ENCODE measurements at places on chromosomes 1 and 21.

GRCh38 chr1:232643251-232643650, 13.3 kb upstream of the SIPA1L2 start:
- no peak for DNase-seq

DNA sequence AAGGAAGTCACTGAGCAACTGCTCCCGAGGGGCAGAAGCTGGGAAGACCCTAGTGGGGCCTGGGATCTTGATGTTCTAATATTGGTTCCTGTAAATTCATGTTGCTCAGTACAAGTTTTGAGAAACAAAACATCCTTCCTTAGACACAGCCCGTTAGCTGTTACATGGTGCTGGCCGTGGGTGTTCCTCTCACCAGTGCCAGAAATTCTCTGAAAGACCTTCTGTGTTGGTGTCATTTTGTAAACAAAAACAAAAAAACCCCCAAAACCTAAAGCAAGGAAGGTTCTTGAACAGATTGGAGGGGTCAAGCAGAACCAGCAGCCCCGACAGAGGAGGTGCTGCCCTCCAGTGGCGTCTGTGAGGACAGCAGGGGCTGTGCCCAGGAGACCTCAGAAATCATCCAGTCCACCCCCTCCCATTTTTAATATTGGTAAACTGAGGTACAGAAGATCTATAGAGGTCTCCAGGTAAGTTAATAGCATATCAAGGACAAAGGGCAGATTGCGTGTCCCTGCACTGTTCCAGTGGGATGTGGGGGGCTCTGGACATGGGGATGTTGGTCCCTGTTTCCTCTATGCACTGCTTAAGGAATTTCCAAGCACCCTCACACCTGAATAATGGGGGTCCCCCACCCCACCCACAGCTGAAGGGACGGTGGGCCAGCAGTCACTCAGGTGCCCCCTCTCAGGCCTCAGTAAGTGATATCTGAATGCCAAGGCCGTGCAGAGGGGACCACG, 38.2 kb downstream of the SLC2A7 start:
- DNase-seq, result peak; percentile 55

DNA sequence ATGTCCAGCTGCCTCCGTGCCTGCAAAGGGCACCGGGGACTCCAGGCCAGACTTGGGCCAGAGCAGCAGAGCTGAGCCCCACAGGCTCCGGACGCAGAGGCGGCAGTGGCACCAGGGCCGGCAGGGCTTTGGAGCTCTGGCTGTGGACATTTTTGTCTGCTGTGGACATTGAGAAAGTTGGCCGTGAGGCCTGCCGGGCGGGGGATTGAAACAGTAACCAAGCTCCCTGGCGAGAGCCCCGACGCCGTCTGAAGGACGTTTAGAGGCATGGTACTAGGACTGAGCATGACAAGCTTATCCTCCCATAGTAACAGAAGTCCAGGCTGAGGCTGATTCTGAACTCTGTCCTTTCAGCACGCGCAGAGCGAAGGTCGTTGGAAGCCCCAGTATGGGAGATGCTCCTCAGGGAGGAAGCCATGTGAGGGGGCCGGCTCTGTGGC, 323.8 kb downstream of the AMY1C start:
- DNase-seq, result no peak

- no peak for DNase-seq
Observed at GRCh38 chr1:152565115-152565514, 1.5 kb downstream of the LCE3E start.

DNA sequence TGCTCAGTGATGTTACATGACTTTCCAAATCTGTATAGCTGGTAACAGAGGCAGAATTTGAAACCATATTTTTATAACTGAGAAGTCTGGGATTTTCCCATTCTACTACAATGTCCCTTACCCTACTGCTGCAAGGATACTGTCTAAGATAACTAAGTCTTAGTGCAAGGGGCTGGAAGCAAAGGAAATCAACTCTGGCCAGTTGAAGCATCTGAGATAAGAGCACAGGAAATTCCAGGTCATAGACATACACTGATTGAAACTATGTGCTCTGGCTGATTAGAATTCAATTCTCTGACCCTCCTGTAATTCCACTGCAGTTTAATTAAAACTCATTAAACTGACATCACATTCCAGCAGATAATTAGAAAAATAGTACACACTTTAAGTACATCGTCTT, 267.7 kb upstream of the C1orf87 start:
- no peak for DNase-seq

DNA sequence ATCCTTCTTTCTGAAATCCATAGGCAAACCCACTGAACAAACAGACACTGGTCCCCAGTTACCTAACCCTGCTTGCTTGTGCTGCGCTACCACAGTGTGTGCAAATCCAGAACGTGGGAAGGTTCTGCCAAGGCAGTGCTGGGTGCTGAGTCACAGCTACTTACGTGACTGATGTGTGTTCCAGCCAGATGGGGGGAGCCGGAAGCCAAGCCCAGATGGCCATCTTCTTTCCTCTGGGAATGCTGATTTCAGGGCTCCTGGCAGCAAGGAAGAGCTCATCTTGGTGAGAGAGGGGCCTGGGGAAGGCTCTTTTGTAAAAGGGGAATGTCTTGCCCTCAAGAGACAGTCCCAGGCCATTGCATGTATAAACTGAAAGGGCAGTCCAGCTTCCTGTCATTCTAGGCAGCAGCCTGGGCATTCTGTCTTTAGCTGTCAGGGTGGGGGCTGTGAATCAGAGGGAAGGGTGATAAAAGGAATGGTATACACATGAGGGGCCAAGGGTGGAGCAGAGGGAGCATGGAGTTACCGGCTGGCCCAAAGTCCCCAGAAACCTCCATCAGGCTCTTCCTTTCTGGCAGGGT, 54.1 kb downstream of the CD46 start:
- DNase-seq, result no peak

- DNase-seq, result no peak
Observed at GRCh38 chr1:199463521-199464127, 563.9 kb upstream of the NR5A2 start.

GRCh38 chr1:99808391-99809115, 41.6 kb upstream of the AGL start:
- no peak for DNase-seq

DNA sequence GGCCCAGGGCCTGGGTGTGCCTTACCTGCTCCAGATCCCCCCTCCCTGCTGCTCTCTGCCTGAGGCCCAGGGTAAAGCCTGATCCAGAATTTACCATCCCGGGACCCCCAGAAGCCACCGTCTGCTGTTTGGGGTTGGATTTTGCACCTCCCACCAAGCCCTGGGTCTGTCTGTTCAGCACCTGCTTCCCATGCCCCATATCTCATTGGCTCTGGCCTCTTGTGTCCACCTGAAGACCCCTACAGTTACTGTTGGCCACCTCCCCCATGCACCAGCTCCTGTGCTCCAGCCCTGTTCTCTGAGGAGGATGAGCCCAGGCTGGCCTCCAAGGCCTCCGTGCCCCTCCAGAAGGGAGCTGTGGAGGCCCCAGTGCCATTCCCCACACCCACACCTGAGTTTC, 113.9 kb downstream of the GRIK3 start:
- DNase-seq, result no peak

- no peak for DNase-seq
Observed at GRCh38 chr1:161052899-161053298, 7.1 kb upstream of the USF1 start.

GRCh38 chr1:41286992-41287391, 44.9 kb upstream of the SCMH1 start:
- DNase-seq, result no peak

DNA sequence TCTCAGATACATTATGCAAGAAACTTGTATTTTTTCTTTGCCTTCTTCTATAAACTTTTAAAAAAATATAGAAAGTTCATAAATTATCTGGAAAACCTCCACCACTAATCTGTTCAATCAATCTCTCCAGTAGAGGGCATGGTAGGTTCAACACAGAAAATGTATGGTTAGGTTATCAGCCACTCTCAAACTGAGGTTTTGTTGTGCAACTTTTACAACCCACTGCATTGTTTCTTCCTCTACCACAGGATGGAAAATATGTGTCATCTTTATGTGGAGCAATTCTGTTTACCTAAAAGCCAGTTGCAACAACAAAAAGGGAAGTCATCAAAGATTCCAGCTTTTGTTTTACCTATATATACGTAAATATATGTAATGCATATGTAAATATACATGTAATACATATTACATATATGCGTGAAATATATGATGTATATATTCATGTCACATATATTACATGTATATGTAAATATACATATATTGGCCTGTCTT, 3.0 kb upstream of the RGS2 start:
- DNase-seq, result no peak

- DNase-seq, result no peak
Observed at GRCh38 chr21:42478504-42478903, 17.5 kb downstream of the RSPH1 start.

- no peak for DNase-seq
Observed at GRCh38 chr1:93904228-93904627, 5.0 kb downstream of the GCLM start.

GRCh38 chr1:30525971-30526651, 197.3 kb downstream of the MATN1 start:
- no peak for DNase-seq

DNA sequence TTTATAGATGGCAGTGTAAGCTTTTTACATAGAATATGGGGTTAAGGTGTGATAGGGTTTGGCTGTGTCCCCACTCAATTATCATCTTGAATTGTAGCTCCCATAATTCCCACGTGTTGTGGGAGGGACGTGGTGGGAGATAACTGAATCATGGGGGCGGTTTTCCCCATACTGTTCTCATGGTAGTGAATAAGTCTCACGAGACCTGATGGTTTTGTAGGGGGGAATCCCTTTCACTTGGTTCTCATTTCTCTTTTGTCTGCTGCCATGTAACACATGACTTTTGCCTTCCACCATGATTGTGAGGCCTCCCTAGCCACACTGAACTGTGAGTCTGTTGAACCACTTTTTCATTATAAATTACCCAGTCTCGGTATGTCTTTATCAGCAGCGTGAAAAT, 290.3 kb upstream of the B3GALT2 start:
- no peak for DNase-seq

- DNase-seq, result no peak
Observed at GRCh38 chr1:44310006-44310405, 45.1 kb downstream of the ERI3 start.

GRCh38 chr1:99748419-99748818, 18.0 kb downstream of the FRRS1 start:
- DNase-seq, result no peak

DNA sequence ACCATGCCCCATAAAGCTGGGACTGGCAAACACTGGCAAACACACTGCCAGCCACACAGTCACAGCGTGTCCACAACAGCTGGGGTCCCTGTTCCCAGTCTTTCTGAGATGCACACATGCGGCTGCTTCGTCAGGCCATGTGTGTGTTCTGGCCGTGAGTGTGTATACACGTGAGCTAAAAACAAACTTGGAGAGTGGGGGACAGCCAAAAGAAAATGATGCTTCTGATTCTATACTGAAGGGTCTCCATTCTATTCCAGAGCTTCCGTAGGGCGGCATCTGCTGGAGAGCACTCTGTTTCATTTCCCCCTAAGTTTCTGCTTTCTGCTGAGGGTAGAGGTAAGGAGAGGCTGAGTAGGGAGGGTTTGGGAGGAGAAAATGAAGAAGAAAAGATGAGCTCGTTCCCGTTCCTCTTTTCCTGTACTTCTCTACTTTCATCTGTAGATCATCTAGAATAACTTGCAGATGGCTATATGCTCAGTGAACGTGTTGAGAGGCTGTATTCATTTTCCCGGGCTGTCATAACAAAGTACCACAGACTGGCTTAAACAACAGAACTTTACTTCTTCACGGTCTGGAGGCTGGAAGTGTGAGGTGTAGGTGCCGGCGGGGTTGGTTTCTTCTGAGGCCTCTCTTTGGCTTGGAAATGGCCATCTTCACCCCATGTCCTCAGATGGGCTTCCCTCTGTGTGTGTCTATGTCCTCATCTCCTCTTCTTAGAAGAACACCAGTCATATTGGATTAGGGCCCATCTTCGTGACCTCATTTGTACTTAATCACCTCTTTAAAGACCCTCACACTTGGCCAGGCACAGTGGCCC, 151.6 kb downstream of the TOMM20 start:
- DNase-seq, result no peak

DNA sequence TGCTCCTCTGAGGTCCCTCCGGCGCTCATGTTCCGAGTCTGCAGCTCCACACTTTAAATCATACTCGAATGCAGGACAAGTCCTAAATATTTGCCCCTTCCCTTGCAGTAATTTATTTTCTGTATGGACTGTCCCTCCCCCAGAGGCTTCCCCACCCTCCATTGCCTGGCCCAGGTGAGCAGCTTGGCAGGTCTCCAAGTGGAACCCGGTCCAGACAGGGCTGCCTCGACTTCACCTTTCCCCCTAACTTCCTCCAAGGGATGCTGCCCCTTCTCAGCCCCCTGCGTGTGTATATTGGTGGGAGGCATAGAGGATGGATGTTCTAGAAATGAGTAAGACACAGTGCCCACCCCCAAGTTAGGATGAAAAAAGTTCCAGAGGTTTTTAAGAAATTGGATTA, 5.4 kb upstream of the OPTC start:
- no peak for DNase-seq

DNA sequence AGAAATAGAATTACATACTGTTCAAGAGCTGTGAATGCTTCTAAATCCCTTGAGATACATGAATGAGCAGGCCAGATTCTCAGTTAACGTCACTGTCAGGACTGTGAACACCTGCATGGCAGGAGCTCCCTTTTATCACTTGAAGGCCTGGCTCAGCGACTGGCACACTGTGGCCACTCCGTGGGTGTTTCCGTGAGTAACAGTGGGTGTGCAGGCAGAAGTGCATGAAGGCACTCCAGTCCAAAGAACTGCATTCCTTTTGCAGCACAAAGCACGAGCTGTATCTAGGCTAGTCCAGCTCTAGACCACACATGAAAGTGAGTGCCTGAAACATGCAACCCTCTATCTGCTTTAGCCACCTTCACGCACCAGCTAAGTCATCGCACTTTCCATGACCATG, 9.6 kb upstream of the SIM2 start:
- no peak for DNase-seq

- no peak for DNase-seq
Observed at GRCh38 chr1:112538883-112539282, 30.1 kb downstream of the WNT2B start.

- no peak for DNase-seq
Observed at GRCh38 chr21:42971897-42972275, 2.5 kb upstream of the PKNOX1 start.

- DNase-seq, result peak; percentile 22
Observed at GRCh38 chr1:25922056-25922970, 16.1 kb upstream of the STMN1 start.

GRCh38 chr1:165492845-165493373, 48.0 kb upstream of the RXRG start:
- no peak for DNase-seq

DNA sequence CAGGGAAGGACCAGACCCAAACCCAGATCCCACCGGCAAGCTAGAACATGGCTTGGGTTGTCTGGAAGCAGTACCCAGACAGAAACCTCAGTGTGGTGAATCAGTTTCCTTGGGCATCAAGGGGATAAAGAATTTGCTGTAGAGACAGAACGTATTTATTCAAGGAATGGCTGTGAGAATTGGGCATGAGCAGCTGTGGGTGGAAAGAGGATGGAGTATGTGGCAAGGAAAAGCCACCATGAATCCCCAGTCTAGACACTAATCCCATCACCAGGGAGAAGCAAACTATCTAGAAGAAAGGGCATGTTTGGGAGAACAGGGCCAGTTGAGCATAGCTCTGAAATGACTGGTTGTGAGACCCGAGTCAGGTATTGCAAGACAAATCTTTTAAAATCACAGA, 109.2 kb downstream of the TOMM20 start:
- no peak for DNase-seq

Measured in activated CD4-positive, alpha-beta T cell treated with anti-CD3 and anti-CD28 coated beads for 1 hour (primary cell).